ENCODE measurements at places on chromosomes 3 and 15.

- DNase-seq: peak; percentile 98
Measured at GRCh38 chr3:181711325-181712135, at the start of gene SOX2. Gene SOX2 (plus strand): TSS chr3:181711925. CDS start chr3:181712361, 436 bp downstream.

GRCh38 chr3:194075802-194076460, 60.0 kb upstream of the HES1 start:
- DNase-seq: peak; percentile 87

GRCh38 chr15:79682285-79682684, 214.5 kb downstream of the MTHFS start:
- no peak for DNase-seq

DNA sequence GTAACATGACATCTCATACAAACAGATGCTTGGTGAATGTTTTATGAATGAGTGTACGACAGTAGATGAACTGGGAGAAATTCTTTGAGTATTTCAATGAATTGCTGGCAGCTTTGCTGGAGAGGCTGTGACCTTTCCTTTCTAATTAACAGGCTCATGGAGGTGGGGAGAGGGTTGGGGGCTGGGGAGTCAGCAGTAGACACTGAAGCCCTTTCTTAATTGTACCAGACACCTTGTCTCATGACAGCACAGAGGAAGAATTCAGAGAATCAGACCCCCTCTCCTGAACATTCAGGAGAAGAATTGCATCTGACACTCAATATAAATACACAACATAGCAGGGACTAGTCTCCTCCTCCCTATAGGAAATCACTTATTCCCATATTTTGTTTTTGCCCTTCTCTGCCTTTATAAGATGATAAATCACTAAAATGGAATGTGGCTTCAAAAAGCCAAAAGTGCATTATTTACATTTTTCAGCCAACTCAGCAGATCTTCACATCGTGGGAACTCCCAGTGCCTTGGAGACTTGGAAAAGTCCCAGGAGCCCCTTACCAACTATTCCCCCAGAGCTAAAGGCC, 66.2 kb upstream of the TPM1 start:
- DNase-seq: no peak

DNA sequence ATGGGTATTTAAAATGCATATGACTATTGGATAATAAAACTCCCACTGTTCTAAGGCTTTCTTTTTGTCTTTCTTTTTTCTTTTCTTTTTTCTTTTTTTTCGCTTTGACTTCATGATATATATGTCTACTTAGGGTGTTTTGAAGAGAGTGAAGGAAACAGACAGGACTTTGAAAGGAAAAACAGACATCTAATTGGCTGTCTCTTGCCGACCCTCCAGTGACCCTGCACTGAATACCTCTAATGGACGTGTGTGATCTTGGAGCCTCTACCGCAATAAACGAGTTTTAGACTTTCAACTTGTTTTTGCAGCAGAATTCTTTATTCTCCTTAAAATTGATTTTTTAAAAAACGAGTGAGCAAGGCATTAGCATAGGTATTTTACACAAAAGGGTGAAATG, 158.1 kb upstream of the NR2F2 start:
- no peak for DNase-seq

DNA sequence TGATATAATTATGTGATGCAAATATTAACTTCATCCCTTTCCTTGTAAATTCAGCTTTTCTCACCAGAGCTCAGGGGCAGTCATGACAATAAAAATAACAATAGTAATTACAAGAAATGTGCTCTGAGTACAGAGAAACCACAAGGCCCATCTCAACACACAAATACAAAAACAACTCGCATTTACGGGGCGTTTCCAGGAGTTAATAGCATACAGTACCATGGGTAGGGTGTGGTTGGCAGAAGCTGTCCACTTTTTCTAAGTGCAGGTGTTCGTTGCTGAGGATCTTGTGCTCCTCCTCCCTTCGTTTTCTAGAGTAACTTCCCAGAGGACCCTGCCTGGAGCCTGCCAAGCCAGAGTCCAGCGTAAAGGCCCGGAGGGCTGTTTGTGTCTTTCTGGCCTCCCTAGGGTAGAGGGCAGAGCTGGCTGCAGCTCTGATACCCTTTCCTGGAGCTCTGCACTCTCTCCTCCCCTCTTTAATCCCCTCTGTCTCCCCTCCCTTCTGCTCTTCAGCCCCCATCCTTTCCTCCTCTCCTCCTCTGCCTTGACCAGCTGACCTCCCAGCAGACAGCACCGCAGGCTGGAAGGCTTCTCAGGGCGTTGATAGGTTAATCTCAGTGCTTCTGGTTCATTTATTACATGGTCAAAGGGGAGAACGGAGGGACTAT, 11.4 kb downstream of the SEMA3G start:
- DNase-seq: no peak

DNA sequence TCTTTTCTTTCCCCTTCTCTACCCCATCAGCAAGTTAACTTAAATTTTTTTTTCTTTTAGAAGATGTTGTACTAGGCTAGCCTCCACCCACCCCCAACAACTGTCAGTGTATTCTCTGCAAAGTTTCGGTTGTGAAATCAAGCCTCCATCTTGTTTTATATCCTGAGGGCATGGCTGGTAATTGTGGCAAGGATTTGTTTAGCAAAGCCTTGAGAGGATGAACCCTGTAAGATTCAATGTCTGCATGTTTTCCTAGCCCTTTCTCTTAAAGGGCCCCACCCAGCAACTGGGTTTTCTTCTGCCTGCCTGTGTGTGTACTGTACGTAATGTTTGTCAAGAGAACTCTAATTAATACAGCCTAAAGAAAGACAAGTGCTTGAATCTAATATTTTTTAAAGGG, 475.3 kb downstream of the FHIT start:
- no peak for DNase-seq

DNA sequence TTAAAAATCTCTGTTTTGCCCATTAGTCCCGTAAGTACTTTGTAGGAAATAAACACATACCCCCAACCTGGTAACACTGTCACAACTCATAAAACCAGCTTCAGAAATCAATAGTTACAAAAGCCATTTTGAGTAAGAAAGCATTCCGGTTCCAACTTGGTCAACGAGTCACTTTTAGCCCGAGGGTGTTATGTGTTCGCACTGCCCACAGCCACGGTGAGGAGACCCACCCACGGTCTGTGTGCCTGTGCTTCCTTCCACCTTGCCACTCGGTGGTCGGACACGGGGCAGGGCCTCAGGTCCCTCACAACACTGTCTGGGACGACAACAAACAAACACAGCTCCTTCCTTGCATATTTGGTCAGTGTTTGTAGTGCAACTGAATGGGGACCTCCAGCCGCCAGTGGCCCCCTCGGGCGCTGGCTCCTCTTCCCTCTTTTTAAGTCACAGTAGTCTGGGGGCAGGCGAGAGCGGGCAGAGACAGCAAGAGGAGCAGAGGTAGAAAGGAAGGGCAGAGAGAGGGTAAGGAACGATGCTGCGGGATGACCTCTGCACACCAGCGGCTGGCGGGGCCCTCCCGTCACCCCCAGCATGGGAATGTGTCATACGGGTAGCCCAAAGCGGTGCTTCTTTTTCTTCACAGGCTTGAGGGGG, 5.2 kb upstream of the MUSTN1 start:
- no peak for DNase-seq

- DNase-seq: no peak
Measured at GRCh38 chr3:48660800-48661400, 1.8 kb downstream of the CELSR3 start.

DNA sequence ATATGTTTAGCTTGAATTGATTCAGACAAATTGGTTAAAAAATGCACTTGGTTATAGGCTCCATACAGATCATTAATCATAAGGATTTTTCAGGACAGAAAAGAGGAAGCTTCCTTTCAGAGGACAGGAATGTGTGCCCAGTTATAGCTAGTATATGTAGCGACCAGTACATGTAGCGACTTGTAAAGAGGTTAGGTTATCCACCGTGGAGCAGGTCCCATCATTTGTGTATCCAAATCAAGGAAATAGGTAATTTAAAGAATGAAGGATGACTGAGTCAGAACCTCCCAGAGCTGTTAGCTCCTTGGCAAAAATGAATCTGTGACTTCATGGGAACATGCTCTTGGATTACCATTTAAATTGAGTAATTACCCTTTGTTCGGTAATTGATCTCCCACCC, 15.8 kb upstream of the P2RY12 start:
- no peak for DNase-seq

- DNase-seq: no peak
Measured at GRCh38 chr3:124360563-124360962, 368.6 kb upstream of the ROPN1 start.

- no peak for DNase-seq
Measured at GRCh38 chr3:168975576-168975975, 687.9 kb downstream of the MECOM start.

DNA sequence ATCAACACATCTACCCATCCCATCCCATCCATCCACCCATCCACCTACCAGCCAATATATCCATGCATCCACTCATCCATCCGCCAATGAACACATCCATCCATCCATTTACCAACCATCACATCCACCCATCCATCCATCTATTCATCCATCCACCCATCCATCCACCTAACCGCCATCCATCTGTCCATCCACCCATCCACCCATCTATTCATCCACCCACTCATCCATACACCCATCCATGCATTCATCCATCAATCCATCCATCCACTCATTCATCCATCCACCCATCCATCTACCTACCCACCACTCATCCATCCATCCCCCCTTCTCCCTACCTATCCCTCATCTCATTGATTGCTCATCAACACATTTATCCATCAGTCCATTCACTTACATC, 47.6 kb upstream of the SEC13 start:
- DNase-seq: no peak

GRCh38 chr15:81073801-81074200, 60.3 kb upstream of the CFAP161 start:
- no peak for DNase-seq

Measured in MM.1S (cell line).